Mucosa of descending colon (tissue), 3 donors: ENCODE measurements at places on chromosomes 1 and 21. TPM values are rescaled to one million over a fixed set of nuclear protein-coding genes. Genes with fewer than 3 reads are reported as not detected.

Gene CEP170
- total RNA-seq: 43.8 TPM

Gene FCRL4
- 0.09 TPM for total RNA-seq

Gene VPS72
- total RNA-seq: 35.3 TPM

Gene SMIM12
- 53.8 TPM for total RNA-seq

Gene ACTRT2
- total RNA-seq: not detected

Gene NOS1AP
- 17.4 TPM for total RNA-seq

Gene HES5
- total RNA-seq: 7.8 TPM

Gene RYR2
- 0.35 TPM for total RNA-seq

Gene AMY1C
- total RNA-seq: not detected

Gene IGSF3
- total RNA-seq: 27.4 TPM

Gene DMRTA2
- total RNA-seq: not detected

Gene CFHR1
- not detected for total RNA-seq

Gene SLAMF1
- 1.6 TPM for total RNA-seq

Gene CELA2A
- total RNA-seq: not detected
